ENCODE measurements at places on chromosomes 3 and 15. TPM values are rescaled to one million over a fixed set of nuclear protein-coding genes. Genes with fewer than 3 reads are reported as not detected.
A peak's percentile ranks its signal among the peaks of the same experiment; 100 is the strongest.

DNA sequence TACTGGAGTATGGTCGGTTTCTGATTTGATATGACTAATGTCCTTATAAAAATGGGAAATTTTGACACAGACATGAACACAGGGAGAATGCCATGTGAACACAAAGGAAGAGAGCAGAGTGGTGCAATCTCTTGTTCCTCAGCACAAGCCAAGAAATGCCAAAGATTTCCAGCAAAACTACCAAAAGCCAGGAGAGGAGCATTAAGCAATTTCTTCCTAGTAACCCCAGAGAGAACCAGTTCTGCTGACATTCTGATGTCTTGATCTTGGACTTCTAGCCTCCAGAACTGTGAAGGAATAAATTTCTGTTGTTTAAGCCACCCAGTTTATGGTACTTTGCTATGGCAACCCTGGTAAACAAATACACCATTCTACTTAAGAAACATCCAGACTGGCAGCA, 227.8 kb upstream of the MRPL3 start:
- DNase-seq: no peak

GRCh38 chr3:44132061-44132460, 109.6 kb upstream of the TOPAZ1 start:
- no peak for DNase-seq

GRCh38 chr3:157837336-157837735, 268.9 kb downstream of the SHOX2 start:
- DNase-seq: no peak

- DNase-seq: no peak
Observed at GRCh38 chr3:107347751-107348150, 29.5 kb upstream of the CCDC54 start.

DNA sequence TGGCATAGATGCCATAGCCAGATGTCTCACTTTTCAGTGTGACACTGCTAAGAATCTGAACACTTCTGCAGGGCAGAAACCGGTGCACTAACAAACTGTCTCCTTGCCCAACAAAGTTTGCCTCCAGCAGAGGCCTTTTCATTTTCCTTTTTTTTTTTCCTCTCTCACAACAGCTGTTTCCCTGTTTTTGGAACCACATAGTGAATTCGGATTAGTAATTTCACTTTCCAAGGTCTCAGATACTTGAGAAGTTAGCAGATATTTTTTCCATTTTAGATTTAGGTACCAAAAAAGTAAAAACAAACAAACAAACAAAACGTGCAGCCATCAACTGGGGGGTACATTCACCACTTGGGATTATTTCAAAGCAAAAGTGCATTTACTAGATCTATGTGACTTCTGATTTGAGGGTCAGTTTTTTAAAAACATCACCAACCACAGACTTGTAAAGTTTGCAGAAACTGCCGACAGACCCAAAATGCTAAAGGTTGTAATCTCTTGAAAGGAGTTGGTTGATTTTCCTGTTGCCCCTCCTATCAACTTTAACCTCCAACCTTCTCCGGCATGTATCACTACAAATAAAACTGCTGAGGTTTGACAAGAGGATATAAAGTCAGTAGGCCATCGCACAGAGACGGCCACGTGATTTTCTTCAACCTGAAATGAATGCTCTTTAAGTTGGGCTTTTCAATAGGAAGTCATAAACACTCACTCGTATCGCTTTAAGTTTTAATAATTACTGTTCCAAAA, 169.1 kb downstream of the CDIN1 start:
- DNase-seq: no peak

PP2D1 gene
- total RNA-seq: not detected

DNA sequence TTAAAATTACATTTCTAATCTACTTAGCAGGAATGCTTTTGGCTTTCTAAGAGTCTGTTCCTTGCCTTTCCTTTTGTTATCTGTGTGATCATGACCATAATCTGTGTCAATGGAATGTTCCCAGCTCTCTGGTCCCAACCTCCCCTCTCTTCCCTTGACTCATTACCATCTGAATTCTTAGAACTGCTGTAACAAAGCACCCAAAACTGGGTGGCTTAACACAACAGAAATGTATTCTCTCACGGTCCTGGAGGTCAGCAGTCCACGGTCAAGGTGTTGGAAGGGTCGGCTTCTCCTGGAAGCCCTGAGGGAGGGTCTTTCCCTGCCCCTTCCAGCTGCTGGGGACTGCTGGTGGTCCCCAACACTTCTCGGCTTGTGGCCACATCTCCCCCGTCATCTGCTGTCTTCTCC, 81.1 kb downstream of the LRRK1 start:
- no peak for DNase-seq

GRCh38 chr3:138051947-138052802, 42.2 kb downstream of the CLDN18 start:
- no peak for DNase-seq

SQOR gene
- total RNA-seq: 60.4 TPM

DNA sequence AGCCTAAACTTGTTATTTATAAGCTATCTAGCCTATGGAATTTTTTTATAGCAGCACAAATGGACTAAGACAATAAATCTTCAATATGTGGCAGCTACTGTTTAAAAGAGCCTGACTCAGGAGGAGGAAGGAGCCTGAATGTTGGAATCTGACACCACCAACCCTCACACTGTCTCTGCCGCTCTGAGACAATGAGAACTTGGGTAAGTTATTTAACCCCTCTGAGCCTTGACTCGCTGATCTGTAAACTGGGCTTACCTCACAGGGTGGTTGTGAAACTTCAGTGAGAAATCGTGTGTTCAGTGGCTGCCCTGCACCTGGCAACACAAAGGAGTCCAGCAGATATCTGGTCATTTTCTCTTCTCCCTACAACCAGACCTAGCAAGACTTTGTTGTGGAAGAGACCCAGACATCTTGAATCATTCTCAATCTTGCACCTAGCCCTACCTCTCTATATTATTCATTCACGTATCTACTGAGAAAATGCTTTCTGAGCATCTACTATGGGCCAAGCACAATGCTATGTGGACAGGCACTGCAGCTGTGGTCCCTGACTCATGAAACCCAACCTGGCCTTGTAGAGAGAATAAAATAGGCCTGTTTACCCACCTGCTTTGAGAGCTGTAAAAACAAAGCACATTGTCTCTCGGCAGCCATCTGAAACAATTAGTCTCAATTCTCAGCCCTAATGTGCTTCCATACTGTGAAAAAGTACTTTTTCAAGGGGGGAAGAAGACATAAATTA, 81.9 kb upstream of the SLC25A36 start:
- DNase-seq: no peak

PLSCR5 gene
- total RNA-seq: not detected

GRCh38 chr3:160049565-160049964, 60.9 kb downstream of the IL12A start:
- DNase-seq: no peak

TMEM212 gene
- not detected for total RNA-seq

HACD2 gene
- 15.3 TPM for total RNA-seq

WNT5A gene
- 9.1 TPM for total RNA-seq

DNA sequence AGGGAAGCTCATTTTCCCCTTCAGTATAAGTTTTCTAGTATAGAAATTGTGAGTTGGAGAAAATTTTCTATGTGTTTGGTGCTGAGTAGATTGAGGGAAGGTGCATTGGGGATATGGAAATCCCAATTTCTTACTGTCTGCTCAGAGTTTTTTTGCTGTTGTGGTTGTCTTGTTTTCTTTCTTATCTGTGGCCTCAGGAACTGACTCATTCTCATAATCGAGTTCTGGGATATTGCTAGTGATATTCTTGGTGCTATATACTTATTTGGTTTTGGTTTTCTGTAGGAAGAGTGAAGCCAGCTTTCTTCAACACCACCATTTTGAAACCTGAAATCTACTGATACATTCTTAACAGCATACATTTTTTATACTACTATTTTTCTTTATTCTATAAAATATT, 869.2 kb downstream of the DIPK2A start:
- DNase-seq: no peak

LYZL4 gene
- total RNA-seq: not detected

GRCh38 chr15:65902373-65902772, 33.1 kb downstream of the RAB11A start:
- peak; percentile 71 for DNase-seq

GOLGA6B gene
- total RNA-seq: not detected

GNB4 gene
- total RNA-seq: 39.5 TPM

GRCh38 chr15:52558196-52558595, 10.6 kb downstream of the ARPP19 start:
- DNase-seq: no peak

GRCh38 chr3:190746986-190747385, 115.5 kb downstream of the GMNC start:
- no peak for DNase-seq

FAM81A gene
- total RNA-seq: not detected

ATP2C1 gene
- 46.7 TPM for total RNA-seq

DNA sequence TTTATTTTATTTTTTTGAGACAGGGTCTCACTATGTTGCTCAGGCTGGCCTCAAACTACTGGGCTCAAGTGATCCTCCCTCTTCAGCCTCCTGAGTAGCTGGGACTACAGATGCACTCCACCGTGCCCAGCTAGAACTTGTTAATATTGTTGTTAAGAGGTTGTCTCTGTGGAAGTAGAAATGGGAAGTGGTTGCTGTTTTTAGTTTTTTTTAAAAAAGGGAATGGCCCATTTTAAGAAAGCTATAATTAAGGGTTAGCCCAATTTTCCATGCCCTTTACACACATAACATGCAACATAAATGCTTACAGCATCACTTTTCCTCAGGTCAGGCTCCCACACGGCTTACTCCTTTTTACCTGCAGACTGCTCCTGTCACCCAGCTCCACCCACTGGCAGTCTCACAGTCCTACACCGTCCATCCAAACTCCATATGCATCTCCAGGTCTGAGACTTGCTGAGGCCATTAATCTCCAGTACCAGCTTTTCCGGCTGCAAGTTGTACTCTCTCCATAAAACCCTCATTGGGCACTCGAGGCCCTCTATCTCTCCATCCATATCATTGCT, 19.8 kb downstream of the MORC1 start:
- DNase-seq: no peak

- DNase-seq: no peak
Observed at GRCh38 chr3:105857601-105858000, 11.2 kb downstream of the CBLB start.

GRCh38 chr3:32872487-32873382, 54.9 kb downstream of the TRIM71 start:
- DNase-seq: peak; percentile 86

DNA sequence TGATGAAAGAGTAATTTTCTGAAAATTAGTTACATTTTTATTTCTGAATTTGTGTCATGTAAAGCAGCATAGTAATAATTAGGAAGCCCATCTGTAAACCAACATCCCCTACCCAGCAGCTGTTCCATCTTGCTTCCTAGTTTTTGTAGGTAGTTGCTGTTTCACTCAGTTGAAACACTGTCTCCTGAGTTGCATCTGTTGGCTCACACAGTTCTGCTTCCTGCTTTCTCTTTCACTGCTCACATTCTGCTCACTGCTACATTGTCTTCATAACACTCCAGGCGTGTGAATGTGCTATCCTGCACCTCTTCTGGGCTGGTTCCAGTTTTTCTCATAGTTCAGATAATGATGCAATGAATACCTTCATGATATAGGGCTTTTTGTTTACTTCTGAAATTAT, 123.4 kb downstream of the EPHB1 start:
- DNase-seq: no peak

DNA sequence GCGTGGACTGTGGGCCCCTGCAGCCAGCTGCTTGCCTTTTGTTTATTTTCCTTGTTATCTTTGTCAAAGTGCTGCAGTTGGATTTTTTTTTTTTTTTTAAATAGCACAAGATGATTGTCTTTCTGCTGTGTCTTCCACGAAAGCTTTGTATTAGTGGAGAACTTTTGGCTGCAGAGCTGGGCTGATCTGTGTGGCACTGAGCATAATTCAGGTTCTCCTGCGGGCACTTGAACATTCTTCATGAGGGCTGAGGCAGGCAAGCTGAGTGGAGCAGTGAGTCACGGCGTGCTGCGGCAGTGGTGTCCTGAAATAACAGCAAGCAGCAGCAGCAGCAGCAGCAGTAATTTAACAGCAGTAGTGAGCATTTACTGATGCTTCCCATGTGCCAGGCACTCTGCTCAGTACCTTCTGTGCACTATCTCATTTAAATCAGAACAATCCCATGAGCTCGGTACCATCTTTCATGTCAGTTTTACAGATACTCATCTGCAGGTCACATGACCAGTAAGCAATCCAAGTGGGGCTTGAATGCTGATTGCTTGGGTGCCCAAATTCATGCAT, 45.8 kb downstream of the MITF start:
- DNase-seq: peak; percentile 89

DNA sequence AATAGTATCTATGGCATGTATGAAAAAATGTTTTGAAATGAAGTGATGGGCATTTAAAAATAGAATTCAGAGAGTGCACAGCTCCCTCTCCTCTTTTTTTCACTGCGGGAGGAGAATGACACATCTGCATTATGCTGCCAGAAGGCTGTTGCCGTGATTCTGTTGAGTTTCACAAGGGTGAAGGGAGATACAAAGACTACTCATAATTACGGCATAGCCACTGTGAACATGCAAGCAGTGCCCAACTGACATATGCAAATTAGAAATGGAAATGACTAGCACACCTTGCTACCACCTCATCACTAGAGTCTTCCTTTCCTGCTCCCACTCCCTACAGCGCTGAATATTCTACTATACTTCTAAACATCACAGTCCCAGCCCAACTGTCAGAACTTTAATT, 20.1 kb downstream of the IFT57 start:
- no peak for DNase-seq

DNA sequence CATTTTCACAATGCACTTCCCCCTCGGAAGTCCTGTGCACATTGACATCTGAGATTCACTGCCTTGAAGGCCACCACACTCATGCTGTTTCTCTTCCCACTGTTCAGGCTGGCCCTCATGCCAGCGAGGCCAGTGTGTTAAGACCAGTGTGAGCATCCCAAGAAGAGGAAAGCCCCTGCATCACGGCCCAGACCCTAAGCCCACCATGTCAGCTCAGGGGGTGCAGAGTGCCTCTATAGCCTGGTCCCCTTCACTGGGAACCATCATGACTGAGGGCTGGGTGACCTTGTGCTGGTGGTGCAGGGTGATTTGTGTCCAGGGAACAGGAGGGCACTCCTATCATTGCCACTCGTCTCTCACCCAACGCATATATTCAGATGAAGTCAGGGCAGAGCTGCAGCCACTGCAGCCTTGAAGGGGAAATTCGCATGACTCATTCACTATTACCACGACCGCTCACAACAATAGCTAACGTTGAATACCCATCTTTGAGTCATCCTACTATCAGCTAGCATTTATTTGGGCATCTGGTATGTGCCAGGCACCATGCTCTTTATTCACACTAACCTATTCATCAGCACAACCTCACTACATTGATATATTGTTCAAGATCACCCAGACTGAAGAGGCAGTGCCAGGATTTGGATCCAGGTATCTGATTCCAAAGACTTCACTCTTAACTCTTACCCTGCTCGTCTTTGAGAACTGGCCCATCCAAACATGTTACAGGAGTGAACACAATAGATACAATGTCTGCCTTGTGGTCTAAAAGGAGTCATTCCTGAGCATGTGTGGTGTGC, 58.8 kb upstream of the SLC6A11 start:
- no peak for DNase-seq

DNA sequence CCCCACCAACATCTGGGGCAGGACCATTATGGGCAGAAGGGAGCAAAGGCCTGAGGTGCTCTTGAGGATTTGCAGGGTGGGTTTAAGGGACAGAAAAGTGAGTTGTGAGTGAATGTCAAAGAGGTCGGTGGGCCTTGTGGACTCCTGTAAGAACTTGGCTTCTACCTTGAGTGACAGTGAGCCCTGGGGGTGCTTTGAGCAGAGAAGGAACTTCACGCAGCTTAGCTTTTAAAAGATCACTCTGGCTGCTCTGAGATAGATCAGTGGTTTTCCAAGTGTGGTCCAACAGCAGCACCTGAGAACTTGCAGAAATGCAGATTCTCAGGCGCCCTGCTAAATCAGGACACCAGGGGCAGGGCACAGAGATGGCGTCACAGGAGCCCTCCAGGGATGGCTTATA, 15.3 kb upstream of the ALAS1 start:
- no peak for DNase-seq

ADAMTS7 gene
- total RNA-seq: 1.8 TPM

All from sigmoid colon (tissue), 7 donors.